ENCODE measurements at places on chromosomes 13 and 19.

DNA sequence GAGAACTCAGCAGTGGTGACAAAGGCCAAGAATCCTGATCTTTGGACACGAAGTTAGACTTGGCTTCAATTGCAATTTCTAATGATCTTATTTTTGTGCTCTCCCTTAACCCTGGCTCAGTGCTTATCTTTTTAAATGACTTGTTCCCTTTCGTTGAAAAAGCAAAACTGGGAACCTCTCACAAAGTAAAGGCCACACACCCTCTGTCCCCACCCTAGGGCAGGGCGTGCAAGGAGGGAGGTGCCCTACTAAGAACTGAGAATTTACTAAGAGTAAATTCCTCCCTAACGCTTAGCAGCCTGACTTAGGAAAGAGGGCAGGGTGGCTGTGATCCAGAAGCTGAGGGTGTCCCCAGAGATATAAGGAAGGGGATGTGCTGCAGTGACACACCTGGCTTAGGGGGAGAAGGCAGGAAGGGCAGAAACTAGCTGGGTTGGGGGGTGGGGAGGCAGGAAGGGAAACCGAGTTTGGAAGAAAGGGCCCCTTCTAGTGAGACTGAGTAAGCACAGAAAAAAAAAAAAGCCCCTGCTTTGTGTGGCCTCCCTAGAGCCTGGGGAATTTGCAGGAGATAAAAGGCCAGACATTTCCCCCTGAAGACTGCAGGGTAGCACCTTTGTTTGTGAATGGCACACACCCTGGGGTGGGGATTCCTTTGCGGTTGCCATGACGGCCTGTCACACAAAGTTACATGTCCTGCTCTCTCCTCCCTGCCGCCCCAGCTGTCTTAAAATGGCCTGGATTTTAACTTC, 435.1 kb downstream of the EFNB2 start:
- DNase-seq = no peak

DNA sequence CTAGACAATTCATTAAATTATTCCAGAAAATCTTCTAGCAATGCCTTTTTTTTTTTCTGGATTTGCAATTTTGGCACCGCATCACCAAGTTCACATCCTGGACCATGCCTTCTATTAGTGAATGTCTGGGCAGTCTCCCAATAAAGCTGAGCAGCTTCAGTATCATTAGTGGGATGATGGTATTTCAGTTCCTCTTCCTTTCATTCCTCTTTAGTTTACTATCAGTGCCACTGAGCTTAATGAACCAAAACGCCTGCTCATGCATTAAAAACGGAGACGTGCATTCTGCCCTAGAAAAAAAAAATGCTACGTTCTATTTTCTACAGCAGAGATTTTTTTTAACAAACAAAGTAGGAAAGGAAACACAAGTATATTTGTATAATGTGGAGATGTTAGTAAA, 343.0 kb downstream of the PCDH9 start:
- DNase-seq = peak; percentile 27

- no peak for DNase-seq
These were observed 60.0 kb downstream of the ZNF627 start for GRCh38 chr19:11657307-11657706.

- no peak for DNase-seq
These were observed at the start of gene POLR1G for GRCh38 chr19:45406226-45407090. Gene POLR1G, plus strand, starts transcription at chr19:45406644. Its CDS starts 53 bp downstream, at chr19:45406697.

DNA sequence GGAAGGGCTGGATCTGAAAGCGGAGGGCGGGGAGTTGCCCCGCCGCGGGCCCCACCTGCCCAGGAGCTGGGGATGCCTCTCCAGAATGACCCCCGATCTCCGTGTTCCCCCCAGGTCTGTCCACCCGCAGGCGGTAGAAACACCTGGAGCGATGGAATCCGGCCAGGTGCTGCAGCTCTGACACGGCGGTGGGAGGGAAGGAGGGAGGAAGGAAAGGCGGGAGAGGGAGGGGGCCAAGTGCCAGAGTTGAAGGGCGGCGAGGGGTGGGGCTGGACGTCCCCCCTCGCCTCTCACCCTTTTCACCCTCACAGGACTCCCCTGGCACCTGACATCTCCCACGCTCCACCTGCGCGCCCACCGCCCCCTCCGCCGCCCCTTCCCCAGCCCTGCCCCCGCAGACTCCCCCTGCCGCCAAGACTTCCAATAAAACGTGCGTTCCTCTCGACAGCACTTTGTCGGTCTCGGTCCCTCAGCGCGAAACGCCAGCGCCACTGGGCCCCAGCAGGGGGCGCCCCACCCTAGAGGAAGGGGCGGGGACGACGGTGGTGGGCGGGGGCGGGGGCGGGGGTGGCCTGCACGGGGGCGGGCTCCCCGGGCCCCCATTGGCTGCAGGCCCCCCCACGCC, 337 bp upstream of the FXYD7 start:
- DNase-seq = no peak

GRCh38 chr19:1893791-1894190, 8.5 kb upstream of the ABHD17A start:
- DNase-seq = no peak

GRCh38 chr19:18508585-18508984, 13.3 kb downstream of the ELL start:
- no peak for DNase-seq

DNA sequence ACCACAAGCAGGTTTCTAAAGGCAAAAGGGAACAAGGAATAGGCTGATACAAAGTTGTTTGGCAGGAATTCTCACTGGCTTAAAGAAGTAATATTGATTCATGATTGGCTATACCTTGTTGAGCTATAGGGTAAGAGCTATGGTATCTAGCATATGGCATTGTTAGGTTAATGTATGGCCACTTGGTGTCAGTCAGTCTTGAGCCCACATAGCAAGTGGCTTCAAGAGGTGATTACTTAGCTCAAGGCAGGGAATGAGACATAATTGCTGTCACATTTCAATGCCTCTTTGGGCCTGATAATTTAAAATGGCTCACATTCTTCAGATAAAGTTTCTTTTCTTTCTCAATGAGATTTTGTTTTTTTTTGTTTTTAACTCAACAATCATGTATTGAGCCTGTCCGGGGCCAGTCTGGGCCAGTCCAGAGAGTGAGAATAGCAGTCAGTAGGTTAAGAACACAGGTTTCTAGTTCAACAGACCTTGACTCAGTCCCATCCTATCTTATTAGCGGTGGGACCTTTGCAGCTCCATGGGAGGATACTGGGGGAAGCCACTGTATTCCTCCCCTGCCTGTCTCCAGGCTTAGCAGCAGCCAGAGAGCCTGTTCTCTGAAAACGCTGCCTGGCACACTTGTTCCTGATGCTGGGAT, 45.8 kb upstream of the RCBTB2 start:
- DNase-seq = no peak

- DNase-seq = no peak
These were observed 75.0 kb downstream of the TEX26 start for GRCh38 chr13:31007417-31007816.

GRCh38 chr19:35409191-35409590, 38.3 kb downstream of the GPR42 start:
- no peak for DNase-seq

DNA sequence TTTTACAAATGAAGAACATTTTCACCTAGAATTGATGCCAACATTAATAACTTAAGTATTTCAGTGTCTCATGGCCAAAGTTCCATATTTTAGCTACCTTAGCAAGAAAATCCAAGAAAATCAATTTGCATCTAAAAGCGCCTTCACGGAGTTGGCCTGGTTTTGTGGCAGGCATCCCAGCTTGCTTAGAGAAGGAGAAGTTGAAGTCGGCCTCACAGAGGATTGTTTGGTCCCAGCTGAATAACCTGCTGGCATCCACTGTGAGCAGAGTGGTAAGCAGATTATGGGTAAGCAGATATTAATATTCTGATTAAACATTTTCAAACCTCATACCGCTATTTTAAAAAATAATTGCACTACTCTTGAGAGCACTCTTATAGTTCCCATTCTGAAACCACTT, 62.3 kb upstream of the STARD13 start:
- no peak for DNase-seq

- DNase-seq = no peak
These were observed 135.2 kb downstream of the TSHZ3 start for GRCh38 chr19:31214086-31214485.

DNA sequence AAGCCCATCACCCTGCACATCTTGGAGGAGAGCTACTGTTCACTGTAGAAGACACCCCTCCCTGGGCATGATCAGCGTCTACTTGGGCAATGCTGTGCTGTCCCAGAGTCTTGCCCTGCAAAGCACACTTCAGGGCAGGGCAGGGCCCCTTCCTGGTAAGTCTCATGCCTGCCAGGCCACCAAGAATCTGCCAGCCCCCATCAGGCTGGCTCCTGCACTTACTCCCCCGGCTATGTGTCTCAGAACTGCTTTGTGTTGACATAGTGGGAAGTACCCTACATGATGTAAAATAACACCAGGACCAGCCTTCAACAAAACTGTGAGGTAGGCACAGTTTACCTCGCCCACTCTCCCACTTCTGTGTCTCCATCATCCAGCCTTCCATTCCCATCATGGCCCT, 27.8 kb upstream of the ATP12A start:
- no peak for DNase-seq

- no peak for DNase-seq
These were observed 719 bp upstream of the GRK1 start for GRCh38 chr13:113666329-113666670.

GRCh38 chr19:5172859-5173630, 167.6 kb downstream of the PTPRS start:
- no peak for DNase-seq

All from right renal pelvis (tissue), 4 donors.